ENCODE measurements at places on chromosomes 3 and 15.

GRCh38 chr3:247916-248315 is 51.4 kb downstream of the CHL1 start:
- no peak for DNase-seq

DNA sequence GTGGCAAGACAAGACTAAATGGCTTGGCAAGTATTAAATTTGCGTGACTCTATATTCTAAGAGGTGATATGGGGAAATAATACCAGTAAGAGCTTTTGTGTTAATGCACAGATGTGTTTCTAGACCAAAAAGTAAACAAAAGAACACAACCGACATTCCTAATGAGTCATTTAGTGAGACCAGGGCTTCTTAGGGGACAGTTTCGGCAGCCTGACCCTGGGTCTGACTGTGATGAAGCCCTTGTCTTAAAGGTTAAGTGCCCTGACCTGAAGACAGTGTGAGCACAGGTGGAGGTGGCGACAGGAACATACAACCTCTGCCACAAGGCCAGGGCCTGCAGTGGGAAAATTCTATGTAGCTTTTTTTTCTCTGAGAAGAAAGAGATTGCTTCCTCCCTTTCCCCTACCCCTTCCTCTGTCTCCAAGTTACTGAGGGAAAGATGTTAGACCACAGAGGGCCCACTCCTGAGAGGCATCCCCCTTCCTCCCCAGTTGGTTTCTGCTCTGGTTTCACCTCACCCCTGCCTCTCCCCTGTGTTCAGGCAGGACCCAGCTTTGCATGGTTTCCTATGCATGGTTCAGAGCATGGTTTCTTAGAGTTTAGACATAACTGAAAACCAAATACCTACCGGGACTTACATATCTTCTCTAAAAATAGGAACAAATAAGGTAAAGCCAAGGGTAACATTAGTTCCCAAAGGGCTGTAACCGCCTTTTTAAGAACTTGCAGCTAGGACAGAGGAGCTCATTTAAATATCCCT is 24.8 kb upstream of the CMTM7 start:
- DNase-seq = no peak

DNA sequence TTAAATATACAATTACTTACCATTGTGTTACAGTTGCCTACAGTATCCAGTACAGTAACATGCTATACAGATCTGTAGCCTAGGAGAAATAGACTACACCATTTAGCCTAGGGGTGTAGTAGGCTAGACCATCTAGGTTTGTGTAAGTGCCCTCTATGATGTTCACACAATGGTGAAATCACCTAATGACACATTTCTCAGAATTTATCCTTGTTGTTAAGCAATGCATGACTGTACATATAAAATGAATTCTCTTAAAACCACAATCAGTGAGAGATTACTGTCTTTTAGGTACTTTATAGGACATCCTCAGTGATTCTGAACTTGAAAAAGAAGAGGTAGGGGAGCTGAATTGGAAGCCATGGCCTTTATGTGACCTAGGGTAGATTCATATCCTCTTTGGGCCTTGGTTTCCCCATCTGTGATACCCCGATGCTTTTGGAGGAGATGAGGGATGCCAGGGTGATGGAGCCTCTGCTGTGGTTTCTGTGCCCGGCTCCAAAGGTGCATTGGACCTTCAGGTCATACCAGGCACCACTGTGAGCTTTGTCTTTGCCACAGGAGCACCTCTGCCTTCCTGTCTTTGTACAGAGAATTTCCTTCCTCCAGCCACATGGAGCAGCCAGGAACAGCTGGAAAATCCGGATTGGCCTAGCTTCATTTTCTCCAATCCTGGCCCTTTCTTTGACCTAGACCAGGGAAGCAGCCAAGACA is 51.9 kb upstream of the FLNB start:
- no peak for DNase-seq

GRCh38 chr15:31456354-31457060 is 129.9 kb downstream of the KLF13 start:
- DNase-seq = no peak

DNA sequence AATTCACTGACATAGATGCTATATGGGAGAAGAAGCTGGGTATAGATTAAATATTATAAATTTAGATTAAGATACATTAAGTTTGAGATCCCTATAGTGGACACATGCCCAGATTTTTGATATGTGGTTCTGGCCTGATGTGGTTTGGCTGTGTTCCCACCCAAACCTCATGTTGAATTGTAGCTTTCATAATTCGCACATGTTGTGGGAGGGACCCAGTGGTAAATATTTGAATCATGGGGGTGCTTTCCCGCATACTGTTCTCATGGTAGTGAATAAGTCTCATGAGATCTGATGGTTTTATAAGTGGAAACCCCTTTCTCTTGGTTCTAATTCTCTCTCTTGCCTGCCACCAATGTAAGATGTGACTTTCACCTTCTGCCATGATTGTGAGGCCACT is 189.4 kb upstream of the CD96 start:
- DNase-seq = no peak

- no peak for DNase-seq
Observed at GRCh38 chr3:57133157-57133556, 32.0 kb downstream of the IL17RD start.

DNA sequence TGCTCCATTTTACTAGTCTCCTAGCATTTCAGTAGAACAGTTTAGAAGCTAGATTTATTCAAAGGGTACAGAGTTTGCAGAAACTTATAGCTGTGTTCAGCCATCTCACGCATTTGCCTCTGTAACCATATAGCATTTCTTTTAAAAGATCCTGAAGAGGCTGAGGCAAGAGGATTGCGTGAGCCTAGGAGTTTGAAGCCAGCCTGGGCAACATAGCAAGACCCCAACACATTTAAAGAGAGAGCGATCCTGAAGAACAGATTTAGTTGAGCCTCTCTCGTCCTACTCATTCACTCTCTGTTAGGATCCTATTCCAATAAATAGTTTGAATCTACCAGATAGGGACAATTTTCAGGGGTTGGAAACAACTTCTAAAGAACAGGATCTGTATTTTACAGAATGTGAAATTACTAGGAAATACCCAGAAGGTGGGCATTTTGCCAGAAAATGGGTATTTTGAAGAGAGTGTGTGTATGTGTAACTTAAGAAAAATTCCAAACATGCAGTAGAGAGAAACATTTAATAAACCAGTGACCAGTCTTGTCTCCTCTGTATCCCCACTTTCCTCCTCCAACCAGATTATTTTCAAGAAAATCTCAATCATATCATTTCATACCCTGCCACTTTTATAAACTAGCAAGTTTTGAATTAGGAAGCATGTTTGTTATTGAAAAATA is 4.5 kb downstream of the EIF3J start:
- DNase-seq = no peak

DNA sequence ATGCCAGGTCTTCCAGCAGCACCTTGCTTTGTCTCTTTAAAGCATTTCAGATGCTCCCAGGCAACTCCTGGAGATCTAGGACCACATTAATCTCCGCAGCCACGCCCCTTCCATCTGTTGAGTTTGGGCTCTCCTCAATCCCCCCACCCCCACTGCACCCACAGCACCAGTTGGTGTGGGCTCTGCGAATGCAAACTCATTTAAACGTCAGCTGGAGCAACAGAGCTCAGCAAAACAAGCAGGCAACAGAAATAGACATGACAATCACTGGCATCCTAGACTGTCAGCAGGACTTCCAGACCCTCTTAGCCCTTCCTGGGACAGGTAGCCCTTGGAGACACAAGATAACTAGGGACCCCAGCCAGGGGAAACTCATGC is 106.9 kb downstream of the LSM3 start:
- DNase-seq = no peak

- no peak for DNase-seq
Observed at GRCh38 chr3:138137861-138138260, 5.7 kb upstream of the A4GNT start.

- DNase-seq = no peak
Observed at GRCh38 chr3:9862391-9863057, 17.5 kb downstream of the CIDEC start.

- no peak for DNase-seq
Observed at GRCh38 chr3:28856796-28857195, 424.1 kb upstream of the RBMS3 start.

GRCh38 chr3:155946178-155946577 is 75.7 kb downstream of the GMPS start:
- no peak for DNase-seq

DNA sequence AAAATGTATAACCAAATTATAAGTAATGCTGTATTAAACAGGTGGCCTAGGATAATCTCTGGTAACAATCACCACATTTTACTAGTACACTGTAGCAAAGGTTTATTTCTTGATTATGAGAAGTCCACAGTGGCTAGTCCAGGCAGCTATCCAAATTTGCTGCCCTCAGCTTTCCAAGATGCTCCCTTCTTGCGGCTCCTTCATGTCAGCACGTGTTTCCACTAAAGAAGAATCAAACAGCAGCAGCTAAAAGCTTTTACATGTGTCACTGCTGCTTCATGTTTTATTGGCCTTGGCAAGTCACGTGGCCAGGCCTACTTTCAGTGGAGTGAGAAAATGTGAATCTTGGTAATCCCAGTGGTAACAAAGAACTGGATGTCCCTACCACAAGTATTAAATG is 5.6 kb upstream of the RBMS3 start:
- DNase-seq = no peak

- DNase-seq = peak; percentile 35
Observed at GRCh38 chr3:50573566-50574443, 4.5 kb downstream of the HEMK1 start.

DNA sequence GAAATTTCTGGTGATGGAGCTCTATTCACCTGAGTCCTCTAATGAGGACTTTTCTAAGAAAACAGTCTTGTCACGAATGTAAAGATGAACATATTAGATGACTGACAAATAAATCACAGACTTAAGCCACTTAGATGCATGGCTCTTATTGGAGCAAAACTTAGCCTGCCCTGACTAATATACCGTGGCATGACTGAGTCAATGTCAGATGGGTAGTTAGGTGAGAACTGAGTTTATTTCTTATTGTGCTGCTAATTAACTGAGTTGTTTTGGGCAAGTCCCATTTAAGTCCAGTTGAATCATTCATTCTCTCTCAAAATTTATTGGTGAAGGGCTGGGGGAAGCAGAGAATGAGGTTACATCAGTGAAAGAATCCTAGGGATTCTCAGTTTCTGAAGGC is 459.8 kb downstream of the MCTP2 start:
- DNase-seq = no peak

DNA sequence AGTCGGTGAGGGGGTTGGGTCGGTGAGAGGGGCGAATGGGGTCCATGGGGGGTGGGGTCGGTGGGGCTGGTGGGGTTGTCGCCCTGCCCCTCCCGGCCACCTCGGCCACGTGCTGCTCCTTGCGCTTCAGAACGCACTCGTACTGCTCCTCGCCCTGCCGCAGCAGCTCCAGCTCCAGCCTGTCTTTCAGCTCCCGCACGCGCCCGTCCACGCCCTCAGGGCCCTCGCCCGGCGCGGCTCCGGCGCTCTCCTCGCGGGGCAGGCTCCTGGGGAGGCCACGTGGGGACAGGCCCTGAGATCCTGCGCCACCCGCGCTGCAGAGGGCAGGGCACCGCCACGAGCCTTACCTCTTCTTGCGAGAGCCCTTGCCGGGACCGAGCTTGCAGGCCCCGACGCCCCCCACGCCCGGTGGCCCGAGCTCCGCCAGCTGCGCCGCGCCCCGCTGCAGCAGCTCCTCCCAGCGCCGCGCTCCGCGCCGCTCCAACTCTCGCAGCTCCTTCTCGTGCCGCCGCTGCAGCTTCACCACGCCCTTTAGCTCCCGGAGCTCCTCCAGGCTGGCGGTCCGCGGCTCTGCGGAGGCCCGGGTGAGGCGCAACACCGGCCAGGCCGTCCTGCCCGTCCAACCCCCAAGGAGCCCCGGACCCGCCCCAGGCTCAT is 8.2 kb upstream of the ANKRD63 start:
- DNase-seq = no peak

DNA sequence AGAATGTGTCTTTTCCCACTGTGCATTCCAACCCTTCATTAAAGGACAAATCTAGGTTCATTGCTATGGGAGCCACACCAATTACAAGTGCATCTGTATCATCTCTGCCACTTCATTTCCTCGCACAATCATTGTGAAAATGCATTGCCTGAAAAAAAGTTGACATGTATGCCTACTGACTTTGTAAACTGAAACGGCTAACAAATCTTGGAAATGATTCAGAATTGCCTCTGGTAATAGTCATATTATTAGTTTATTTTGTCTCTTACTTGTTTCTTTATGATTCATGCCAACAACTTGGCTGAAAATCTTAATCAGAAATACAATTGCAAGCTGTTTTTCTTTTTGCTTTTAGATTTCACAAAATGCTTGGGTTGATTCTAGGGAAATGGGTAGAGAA is 497.1 kb downstream of the ZIC1 start:
- no peak for DNase-seq

GRCh38 chr3:105827959-105828358 is 40.9 kb downstream of the CBLB start:
- no peak for DNase-seq

- no peak for DNase-seq
Observed at GRCh38 chr3:42102571-42102970, 11.4 kb downstream of the TRAK1 start.

GRCh38 chr3:189132231-189132671 is 39.5 kb upstream of the TPRG1 start:
- DNase-seq = peak; percentile 62

DNA sequence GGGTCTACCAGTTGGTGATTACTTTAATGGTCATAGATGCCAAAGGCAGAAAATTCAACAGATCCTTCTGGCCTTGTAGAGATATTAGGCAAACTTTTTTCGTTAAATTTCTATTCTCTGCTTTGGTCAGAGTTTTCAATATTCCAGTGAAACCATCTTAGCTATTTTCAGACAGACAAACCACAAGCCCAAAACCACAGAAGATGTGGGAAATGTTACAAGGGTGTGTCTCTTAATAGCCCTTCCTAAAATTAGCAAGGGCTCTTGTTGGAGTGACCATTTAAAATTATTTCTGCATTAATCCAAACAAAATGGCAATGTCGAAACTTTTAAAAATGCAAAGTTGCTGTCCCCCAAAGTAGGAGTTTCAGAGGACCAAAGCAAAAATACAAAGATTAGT is 102.8 kb downstream of the ARRDC4 start:
- no peak for DNase-seq

GRCh38 chr3:185297867-185298266 is 44.0 kb upstream of the EHHADH start:
- no peak for DNase-seq

GRCh38 chr15:27324886-27325615 is 354.1 kb downstream of the GABRG3 start:
- DNase-seq = no peak

- no peak for DNase-seq
Observed at GRCh38 chr3:15714448-15714847, 83.3 kb downstream of the ANKRD28 start.

- DNase-seq = no peak
Observed at GRCh38 chr15:57152133-57152532, 224.2 kb upstream of the CGNL1 start.

- no peak for DNase-seq
Observed at GRCh38 chr3:53671192-53671960, 174.8 kb downstream of the CHDH start.

Data from activated CD8-positive, alpha-beta memory T cell treated with anti-CD3 and anti-CD28 coated beads for 1 hour (primary cell).